ENCODE measurements at places on chromosomes 6 and 20. TPM values are rescaled to one million over a fixed set of nuclear protein-coding genes. Genes with fewer than 3 reads are reported as not detected.

DNA sequence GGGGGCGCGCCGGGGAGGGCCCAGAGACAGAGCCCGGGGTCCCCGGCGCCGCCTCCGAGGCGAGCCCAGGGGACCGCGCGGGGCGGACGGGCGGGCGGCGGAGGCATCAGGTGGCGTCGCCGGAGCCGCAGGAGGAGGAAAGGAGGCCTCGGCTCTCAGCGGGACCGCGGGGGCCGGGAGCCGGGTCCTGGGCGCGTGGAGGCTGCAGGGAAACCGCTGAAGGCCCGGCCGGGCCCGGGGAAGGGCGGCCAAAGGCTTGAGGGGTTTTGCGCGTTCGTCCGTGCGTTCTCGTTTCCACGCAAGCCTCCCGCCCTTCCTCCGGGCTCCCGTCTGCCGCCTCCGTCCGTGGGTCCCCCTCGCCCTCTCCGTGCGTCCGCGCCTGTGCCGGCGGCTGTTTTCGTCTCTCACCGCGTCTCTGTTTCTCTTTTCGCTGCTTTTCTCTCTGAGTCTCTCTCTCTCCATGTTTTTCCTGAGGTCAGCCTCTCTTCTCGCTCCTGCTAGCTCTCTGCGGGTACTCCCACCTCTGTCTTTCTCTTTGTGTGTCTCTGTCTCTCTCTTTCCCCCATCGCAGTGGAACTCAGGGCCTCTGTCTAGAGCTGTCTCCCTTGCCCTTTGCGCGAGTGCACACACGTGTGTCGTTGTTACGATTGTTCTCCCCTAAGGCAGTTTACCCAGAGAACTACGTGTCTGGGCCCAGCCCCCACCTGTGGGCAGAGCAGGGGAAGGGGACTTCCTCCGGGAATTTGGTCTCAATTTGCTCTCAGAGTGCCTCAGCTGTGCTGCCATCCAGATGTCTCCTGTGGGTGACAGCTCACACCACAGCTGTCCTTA, 2.1 kb downstream of the IRF4 start:
- DNase-seq, result no peak

DNA sequence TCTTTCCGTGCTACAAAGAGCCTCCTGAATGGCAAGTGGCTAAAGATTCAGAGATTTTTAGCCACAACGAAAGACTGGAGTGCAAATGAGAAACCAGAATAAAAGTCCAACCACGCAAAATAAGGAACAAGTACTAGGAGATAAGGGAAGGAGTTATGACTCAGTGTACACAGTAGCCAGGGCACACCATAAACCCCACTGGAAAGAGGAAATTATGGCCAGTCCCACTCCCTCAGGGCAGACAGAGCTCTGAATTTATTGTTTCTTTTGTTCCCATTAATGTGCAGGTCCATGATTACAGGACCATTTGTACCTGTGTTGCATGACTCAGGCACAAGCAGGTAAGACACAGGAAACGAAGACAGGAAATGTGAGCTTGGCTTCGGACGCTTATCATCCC, 150.3 kb upstream of the PREP start:
- no peak for DNase-seq

GRCh38 chr6:45513213-45513618, 135.5 kb upstream of the SUPT3H start:
- DNase-seq, result no peak

GTSF1L gene
- total RNA-seq, result not detected

RIMS1 gene
- total RNA-seq, result 45.2 TPM

DNA sequence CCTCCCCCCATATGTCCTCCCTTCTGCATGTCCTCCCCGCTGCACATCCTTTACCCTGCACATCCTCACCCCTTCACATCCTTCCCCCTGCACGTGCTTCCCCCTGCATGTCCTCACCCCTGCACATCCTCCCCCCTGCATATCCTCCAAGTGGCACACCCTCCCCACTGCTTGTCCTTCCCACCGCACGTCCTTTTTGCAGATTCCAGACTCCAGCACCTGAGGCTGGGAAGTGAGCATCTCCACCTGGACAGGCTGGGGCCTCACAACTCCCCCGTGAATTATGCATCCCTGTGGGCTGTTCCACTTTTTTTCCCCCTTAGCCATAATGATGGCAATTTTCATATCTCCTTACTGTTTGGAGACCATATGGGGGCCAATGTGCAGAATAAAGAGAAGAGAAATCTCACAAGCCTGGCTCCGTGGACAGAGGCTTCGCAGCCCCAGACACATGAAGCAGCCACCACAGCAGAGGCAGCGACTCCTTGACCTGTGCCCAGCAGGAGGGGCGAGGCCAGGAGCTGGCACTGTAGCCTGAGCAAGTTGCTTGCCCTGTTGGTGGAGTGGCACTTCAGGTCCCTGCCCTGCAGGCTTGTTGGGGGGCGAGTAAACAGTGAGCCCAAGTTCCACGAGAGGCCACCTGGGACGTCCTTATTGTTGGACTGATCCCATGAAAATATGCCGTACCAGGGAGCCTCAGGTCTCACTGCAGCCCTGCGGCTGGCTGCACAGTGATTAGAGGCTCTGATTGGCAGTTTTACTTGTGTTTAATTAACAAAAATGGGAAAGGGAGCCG, 113.1 kb downstream of the SYNDIG1 start:
- DNase-seq, result no peak

TP53TG5 gene
- total RNA-seq, result not detected

C6orf141 gene
- total RNA-seq, result 6.2 TPM

DNA sequence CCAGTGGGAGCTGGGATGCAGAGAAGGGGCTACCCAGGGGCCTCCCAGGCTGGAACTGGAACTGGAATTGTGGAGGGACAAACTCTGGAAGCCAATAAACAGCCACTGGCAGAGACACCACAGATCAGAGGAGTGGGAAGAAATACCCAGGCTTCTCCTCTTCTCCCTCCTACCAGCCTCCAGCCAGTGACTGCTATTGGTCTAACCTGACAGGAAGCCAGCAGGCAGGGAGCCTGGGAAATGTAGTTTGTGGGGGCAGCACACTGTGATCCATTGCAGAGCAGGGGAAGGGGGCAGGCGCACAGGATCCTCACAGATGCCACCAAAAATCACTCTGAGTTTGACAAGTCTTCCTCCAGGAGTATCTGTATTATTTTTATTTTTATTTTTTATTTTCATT, 12.1 kb upstream of the MLN start:
- DNase-seq, result no peak

DNA sequence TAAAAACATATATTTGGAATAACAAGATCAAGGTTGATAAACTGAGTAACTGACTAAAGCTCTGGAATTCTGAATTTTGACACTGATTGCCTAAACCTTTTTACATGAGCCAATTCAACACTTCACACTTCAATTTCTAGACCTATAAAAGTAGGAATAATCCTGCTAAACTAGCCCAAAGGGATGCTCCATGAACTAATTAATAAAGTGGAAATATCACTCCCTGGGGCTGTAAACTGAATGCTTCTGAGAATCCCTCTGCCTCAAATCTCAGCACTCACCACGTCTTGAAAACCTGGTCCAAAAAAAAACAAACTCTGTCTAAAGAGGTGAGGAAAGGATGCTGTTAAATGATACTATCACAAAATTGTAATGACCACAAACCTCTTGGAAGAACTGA, 50.9 kb downstream of the DCDC2 start:
- no peak for DNase-seq

DNA sequence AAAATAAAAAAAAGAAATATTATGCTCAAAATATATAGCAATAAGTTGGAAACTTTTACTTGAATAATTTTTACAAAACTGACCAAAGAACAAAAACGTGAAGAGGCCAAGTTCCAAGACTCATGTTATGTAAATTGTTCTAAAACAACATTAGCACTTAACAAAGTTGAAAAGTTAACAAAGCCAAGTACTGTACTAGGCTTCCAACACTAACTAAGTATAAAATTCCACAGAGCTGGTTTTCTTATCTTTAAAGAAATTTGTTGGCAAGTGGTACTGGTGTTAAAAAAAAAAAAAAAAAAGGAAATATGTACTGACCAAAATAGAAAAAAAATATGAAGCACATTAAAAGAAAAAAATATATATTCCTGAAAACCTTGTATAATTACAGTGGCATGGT, 127.8 kb downstream of the SLC16A10 start:
- DNase-seq, result no peak

Measured in stomach (tissue), 19 donors.